ENCODE measurements at places on chromosomes 4 and X.
A peak's percentile ranks its signal among the peaks of the same experiment; 100 is the strongest.

DNA sequence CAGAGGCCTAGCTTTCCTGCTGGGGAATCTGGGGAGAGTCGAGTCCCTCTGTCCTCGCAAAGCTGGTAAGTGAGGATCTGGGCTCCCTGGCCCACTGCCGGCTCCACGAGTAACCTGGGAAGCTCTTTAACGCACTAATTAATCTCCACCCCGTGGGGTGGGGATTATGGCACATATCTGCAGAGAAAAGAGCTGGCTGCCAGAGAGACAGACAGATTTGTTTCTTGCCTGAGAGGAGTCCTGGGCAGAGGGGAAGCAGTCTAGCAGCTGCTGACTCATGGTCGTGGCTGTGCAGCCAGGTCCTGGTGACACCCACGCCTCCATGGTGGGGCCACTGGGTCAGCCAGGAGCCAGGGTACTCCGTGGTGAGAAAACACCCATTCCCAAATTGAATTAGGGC is 14.0 kb downstream of the SORCS2 start:
- DNase-seq: no peak

- no peak for DNase-seq
Observed at GRCh38 chr4:182569561-182569960, 326.4 kb downstream of the TENM3 start.

- DNase-seq: peak; percentile 97
Observed at GRCh38 chr4:78056265-78057129, 626 bp upstream of the FRAS1 start.

DNA sequence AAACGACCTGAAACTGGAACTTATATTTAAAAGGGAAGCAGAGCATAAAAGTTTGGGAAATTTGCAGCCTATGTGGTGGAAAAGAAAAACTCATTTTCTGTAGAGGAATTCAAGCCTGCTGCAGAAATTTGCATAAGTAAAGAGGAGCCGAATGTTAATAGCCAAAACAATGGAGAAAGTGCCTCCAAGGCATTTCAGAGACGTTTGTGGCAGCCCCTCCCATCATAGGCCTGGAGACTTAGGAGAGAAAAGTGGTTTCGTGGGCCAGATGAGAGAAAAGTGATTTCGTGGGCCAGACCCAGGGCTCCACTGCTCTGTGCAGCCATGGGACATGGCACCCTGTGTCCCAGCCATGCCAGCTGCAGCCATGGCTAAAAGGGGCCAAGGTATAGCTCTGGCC is 361.9 kb downstream of the PCDH19 start:
- no peak for DNase-seq

GRCh38 chr4:140135529-140136088 is 18.4 kb downstream of the MAML3 start:
- peak; percentile 87 for DNase-seq

DNA sequence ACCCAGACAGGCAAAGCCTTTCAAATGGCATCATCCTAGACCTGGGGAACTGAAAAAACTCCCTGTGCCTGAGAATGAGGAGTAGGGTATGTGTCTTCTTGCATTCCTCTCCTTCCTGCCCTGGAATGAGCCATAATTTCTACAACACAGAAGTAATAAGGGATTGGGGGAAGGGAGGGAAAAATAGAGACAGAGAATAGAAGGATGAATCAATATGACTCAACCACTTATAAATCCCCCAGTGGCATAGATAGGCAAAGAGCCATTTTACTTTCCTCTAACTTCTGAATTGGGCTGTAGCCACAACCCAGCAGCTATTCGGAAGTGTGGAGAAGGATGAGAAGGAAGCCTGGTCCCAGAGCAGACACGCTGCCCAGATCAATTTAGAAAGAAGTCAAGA is 99.9 kb downstream of the NHS start:
- no peak for DNase-seq

DNA sequence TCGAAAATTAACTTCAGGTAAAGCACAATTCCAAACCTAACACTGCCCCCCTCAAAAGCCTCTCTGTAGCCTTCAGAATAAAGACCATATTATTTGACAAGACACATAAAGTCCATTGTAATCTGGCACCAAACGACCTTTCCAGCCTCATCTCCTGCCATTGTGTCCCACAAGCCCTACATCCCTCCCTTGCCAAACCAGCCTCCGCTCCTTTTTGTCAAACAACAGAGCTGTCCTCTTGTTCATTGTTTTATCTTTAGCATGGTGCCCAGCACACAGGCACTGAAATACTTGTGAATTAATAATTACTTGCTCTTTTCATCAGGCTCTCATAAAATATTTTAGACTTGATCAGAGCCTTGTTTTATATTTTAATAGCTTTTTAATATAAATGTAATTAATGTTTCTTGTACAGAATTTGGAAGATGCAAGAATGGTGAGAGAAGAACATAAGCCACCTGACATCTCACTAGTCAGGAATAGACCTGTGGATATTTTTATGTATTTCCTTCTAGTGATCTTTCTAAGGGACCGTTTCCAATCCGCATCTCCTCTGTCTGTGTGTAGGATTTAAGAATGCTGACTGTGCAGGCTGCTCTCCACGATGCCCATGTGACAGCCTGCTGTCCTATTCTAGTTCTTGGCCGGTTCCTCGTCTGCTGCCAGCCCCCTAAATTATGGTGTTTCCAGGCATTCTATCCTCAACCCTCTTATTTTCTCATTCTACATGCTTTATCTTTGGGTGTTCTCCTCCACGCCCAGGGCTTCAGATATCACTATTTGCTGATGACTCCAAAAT is 3.0 kb upstream of the IRF2 start:
- no peak for DNase-seq

DNA sequence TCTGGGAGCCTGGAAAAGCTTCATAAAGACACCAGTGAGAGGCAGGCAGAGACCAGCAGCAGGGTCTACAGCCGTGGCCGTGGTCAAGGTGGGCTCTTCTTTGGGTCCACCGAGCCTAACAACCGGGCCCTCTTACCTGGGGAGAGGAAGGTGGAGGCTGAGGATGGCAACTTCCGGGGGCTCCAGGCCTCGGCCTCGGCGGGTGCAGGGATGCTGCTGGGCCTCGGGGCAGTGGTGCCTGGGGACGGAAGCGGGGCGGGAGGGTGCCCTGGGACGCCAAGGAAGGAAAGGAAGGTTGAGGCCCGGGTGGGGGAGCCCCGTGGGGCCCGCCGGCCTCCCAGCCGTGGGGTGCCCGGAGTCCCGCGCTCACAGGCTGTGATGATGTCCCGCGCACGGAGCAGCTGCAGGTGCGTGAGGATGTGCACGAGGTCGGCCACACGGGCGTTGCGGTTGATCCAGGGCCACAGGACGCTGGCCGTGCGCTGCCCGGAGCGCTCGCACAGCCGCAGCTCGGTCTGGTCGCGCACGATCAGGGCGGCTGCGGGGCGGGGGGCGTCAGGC is 561 bp downstream of the IRAK1 start:
- DNase-seq: no peak

Data from NCI-H1092 (cell line).